NCI-H774 (cell line): ENCODE measurements at places on chromosomes 6 and 20.

DNA sequence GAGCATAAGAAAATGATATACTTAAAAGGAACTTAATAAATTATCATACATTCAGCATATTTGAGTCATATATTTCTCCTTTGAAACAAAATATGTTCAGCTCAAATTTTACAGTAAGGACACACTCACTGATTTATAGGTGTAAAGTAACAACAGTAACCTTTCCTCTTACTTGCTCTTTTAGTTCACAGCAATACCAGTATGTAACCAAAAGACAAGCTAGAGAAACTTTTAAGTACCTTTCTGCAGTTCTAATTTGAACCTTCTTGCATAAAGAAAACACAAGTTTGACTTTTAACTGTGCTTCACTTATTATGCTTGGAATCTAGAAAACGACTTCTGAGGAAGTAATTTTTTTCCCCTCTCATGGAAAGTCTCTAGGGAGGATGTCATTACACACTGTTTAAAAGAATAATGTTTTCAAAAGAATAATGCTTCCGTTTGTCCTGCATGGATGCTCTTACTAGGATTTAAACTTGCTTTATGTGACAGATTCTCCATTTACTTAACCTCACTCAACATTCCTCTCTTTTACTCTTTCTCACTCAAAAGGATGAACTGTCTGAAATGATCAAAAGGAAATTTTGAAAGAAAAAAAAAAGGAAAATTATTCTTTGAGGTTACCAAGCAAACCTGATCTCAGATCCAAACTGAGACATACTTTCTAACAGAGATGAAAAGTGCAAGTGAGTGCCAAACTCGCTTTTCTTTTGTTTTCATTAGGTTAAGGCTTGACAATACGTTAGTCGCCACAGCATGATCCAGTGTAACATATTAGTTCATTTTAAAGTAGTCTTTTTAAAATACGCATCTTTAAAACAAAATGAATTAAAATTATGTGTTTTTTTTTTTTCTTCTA is 22.4 kb upstream of the CALHM6 start:
- DNase-seq, result no peak

GRCh38 chr6:2157441-2158127 is 87.8 kb downstream of the GMDS start:
- DNase-seq, result no peak

DNA sequence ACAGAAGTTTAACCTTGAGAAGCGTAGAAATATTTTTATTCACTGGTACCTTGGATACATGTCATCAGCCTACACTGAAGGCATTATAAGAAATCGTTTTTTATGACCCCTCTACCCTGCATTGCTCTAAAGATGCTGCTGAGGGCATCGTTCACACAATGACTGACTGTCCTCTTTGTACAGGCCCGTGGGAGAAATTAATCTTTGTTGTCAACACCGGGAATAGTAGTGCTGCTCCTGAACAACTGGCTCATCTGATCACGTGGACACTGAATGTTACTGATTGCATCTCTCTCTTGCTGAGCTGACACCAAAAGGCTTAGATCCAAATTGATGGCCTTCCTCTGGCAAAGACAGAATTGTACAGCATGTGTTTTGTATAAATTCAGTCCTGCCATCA is 157.1 kb upstream of the SMLR1 start:
- DNase-seq, result no peak

GRCh38 chr20:17624070-17624469 is 54.2 kb downstream of the DSTN start:
- DNase-seq, result no peak

DNA sequence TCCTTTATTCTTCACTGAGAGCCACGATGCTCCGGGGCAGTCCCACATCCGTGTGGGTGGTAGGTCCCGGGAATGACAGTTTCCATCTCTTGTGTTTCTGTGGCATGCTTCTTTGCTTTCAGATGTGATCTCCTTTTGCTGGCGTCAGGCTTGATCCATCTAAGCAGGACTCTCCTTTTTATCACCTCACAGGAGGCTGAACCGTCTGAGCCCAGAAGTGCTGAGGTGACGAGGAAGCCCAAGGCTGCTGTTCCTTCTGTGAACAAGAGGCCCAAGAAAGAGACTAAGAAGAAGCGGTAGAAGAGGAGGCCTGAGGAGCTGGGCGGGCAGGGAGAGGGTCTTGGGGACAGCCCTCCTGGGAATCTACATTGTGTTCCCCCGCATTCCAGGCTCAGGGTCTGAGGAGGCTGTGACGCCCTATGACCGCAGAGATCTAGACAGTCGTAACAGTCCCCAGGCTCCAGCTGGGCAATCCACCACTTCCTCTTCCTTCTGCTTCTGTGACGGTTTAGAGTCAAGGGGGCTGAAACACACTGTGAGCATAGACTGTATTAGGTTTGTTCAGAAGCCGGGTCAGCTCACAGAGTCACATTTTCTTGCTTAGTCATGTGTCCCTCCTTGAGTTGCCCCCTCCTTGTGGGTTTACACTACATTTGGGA is 26.8 kb downstream of the MANBAL start:
- DNase-seq, result no peak
